ENCODE measurements at places on chromosomes 1 and 21.

DNA sequence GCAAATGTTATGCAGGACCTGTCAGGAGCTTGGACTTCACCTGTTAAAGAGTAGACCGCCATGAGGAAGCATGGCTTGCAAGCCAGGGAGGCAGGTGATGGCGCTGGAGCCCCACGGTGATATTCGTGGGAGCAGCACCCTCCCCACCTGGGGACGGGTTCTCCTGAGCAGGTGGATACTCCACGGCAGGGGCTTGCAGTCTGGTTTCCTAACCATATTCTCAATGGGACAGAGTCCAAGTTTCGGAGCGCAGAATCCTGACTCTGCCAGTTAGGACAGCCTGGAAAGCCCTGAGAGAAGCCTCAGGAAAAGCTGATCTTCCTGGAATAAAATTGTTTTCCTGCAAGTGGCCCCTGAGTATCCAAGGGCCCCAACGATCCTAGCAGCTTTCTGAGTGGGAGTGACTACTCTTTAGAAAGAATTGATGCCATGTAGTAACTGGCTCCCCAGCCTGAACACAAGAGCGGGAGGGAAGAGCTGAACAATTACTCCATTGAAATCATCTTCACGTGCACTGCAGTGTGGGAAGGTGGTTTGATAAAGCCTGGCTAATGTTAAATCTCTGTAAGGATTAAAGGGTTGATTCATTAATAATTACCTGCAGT is 146.3 kb upstream of the RAB4A start:
- DNase-seq = no peak

DNA sequence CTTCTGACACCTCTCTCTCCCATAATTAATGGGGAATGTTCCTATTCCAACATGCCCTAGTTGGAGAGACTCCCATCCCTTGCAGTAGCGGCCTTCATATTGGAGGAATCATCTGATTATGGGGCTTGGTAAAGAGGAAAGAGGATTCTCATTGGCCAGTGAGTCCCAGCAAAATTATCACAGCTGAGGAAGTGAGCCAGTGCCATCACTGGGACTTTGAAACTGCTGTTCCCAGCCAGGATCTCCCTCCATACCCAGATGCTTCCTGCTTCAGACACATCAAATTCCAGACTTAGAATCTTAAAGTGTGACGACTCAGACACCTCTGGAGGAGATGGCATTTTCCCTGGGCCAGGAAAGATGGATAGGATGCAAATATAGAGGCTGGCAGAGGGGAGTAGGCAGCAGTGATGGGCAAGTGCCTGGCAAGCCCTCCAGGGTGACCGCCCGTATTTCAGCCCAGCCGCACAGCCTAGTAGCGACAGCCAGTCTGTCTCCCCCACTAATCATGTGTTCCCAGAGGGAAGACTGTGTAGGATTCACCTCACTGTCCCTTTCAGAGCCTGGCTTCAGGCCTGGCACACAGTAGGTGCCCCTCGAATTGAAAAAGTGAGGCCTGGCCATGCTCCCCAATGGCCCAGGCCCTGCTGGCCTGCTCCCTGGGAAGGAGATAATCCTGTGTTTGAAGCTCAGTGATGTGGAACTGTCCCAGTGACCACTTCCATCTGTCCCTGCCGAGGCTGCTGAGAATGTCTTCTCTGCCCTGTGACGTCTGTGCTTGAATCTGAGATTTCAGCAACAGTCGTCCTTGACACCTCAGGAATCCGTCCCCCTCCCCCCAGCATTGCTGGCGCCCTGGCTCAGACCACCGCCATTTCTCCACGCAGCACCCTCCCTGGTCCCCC is 41.2 kb upstream of the MAGOH start:
- DNase-seq = no peak

DNA sequence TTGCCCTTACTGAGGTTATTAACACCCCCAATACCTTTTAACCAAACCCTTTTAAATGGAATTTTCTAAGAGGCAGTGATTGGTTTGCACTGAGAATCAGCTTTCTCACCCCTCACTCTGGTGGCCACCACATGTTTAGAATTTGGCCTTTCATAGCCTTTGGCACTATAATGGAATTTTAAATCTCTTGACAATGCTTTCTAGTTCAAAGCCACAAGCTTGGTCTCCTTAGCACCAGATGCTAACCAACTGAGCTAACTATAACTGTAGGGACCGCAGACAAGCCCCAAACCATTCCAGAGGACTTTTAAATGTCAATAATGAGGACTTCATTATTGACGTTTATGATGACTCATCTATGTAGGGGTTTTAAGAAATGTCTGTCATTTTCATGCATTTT is 238.7 kb upstream of the SNX7 start:
- no peak for DNase-seq

- DNase-seq = no peak
These were observed 48.5 kb downstream of the BRINP3 start for GRCh38 chr1:190429141-190429540.

DNA sequence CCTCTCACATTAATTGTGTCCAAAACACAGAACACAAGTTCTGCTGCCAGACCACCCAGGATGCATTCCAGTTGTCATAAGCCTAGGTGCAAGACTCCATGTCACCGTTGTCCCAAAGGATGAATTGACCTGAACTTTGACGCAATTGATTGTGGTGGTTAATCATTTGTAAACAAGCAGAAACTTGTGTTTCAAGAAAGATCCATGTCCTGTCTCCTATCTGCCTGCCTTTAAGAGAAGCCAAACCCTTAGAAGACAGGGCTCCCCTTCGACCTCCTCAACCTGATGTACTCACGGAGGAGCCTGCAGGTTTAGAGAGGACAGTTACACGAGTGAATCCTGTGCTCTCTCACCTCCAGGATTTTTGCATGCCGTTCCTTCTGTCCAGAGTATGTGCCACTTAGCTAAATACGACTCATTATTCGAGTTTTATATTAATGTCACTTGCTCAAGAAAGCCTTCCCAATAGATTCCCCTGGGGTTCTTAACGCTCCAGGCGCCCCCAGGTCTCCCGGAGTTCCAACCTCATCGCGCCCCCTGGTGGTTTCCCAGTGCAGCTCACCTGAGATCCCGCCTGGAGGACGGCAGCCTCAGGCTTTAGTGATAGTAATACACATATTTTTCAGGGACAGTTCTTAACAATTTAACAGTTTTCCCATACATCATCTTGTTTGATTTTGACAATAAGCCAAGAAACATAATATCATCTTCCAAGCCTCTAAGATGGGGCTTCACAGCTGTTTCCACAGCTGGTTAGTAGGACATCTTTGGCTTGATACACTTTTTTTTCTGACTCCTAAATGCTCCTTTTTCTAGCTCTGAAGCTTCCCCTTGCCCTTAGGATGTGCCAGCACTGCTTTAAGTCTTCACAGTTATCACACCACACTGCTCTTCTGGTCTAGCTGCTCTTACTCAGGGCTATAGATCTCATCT is 2.4 kb upstream of the C8B start:
- peak; percentile 8 for DNase-seq

DNA sequence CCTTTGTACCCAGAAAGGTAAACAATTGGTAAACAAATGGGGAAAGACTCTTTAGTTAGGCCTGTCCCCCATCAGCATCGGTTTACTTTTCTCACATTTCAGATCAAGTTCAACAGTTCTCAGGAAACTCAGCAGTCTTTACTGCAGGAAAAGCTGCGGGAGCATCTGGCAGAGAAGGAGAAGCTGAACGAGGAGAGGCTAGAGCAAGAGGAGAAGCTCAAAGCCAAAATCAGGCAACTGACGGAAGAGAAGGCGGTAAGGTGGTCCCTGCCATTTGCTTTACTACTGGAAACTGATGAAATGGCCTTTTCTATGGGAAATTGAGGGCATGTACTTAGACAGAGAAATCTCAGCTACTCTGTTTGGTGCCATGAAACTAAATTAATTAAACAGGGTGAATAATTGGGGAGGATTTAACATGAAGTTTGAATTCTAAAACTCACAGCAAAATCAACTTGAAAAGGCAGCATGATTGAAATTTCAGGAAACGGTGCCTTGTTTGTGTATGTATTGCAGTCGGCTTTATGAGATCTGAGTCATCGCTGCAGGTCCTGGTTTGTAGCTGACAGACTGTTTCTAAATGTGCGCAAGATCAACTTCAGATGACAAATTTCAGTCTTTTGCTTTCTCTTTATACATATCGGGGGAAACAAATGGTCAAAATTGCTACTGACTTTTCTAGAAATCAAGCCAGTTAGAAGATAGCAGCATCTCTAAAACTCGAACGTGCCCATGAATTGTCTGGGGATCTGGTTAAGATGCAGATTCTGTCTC is 67.9 kb upstream of the EFHD2 start:
- DNase-seq = peak; percentile 86

GRCh38 chr21:42453986-42454570 is 41.9 kb downstream of the RSPH1 start:
- no peak for DNase-seq

DNA sequence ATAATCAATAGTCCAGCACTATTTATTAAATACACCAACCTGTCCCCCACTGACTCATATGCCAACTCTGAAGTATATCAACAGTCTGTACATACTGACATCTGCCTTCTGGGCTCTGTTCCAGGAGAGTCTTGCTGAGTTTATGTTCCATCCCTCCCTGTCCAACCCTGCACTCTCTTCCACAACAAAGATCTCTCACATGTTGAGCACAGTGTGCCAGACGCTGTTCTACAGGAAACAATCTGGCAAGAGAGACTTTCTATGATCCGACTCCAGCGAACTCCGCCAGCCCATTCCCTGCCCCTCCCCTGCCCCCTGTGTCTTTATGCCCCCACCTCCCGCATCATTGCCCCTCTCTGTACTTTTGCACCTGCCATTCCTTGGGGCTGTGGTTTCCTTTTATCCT is 3.4 kb downstream of the LACTBL1 start:
- DNase-seq = no peak

DNA sequence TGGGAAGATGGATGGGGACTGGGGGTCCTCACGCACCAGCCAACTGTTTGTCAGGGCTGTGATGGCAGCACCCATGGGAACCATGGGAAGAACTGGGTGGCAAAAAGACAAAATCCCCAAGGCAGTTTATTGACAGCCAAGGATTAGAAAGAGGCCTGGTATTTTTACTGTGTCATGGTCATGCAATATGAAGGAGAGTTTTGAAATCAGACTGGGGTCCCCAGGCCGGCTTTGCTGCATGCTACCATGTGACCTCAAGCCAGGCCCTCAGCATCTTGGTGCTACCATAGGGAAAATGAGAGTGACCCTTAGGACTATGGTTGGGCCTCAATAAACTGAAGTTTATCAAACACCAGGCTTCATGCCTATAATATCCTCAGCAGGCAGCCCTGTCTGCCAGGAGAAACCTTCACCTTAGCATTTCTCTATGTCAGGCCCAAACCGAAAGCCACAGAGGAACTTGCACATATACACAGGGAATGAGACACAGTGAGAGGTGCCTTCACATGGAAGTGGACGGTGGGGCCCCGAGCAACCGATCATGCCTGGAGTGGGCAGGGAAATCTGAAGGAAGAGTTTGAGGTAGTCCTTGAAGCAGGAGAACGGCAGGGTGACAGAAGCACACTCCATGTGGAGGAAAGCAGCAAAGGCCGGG is 203.2 kb downstream of the HIVEP3 start:
- peak; percentile 33 for DNase-seq

DNA sequence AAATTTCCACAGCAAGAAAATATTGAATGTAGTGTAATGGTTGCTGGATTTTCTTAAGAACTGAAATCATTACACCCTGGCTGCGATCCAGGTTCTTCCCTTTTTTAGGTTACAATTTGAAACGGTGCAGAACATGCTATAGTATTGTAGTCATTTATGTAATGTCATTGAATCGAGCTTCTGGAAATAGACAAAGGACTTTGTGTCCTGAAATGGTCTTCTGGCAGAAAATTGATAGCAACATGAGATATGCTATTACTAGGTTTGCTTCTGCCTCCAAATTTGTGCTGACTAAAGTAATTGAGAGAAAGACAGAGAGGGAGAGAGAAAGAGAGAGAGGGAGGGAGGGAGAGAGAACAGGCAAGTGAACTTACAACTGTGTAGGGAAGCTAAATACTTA is 146.2 kb upstream of the NFIA start:
- no peak for DNase-seq

- no peak for DNase-seq
These were observed 93.9 kb downstream of the TBX19 start for GRCh38 chr1:168374566-168374965.

- no peak for DNase-seq
These were observed 39.5 kb downstream of the RGS8 start for GRCh38 chr1:182644886-182645285.

- peak; percentile 78 for DNase-seq
These were observed 24.6 kb downstream of the RPS6KA1 start for GRCh38 chr1:26553942-26554682.

GRCh38 chr1:119988306-119989062 is 81.0 kb downstream of the NOTCH2 start:
- peak; percentile 90 for DNase-seq

DNA sequence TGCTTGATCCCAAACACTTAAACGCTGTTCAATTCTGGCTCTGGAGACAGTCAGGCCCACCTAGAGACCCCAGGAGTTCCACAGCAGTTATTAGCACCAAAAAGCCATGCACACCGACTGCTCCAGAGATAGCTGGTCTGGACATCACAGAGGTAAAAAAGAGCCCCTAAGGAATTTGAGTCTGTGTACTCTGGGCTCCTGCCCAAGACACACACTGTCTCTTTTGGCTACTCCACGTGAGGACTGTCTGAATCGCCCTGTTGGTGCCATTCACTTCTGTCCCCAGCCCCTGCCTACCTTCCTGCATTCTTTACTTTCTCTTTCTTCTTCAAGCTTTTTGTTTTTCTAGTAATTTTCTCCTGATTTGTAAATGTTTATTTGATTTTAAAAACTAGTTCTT is 197.4 kb downstream of the ADGRL2 start:
- DNase-seq = no peak

GRCh38 chr1:221644145-221644448 is 97.8 kb downstream of the DUSP10 start:
- no peak for DNase-seq

DNA sequence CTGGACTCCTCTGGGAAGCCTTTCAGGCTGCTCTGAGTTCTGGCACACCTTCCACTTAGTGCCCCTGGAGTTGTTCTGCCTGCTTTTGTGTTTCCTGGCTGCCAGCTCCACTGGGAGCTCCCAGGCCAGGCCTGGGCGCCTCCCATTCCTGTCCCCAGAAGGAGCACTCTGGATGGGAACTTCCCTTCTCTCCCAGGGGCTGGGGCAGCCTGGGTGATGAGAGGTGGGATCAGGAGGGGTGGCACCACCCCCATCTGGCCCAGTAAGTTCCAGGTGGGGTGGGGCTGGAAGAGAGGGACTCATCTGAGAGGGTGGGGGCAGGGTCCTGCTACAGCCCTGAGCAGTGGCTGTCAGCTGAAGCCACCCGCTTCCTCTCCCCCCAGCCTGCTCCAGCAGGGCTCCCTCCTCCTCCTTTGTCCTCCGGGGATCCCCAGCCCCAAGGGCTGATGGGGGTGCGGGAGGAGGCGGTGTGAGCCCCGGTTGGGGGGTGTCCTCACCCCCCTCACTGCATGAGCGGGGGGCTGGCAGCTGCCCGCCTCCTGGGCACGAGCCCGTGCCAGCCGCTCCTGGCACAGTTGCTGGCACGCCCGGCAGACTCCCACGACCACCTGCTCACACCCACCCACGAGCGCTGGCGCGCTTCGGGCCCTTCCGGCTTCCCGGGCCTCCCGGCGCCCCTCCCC is 4.7 kb downstream of the FOXO6 start:
- no peak for DNase-seq

- no peak for DNase-seq
These were observed 72.6 kb upstream of the USP24 start for GRCh38 chr1:55287723-55288122.

- no peak for DNase-seq
These were observed 58.9 kb upstream of the LRRC8D start for GRCh38 chr1:89761901-89762300.

- no peak for DNase-seq
These were observed 3.3 kb upstream of the VPS72 start for GRCh38 chr1:151193304-151193703.

- no peak for DNase-seq
These were observed 64.8 kb upstream of the TENT5C start for GRCh38 chr1:117541003-117541402.
